Fibroblast of the aortic adventitia (primary cell): ENCODE measurements at places on chromosomes 16 and 17.

GRCh38 chr17:71071837-71072236 lies 902.5 kb downstream of the KCNJ2 start:
- DNase-seq, result peak; percentile 91

GRCh38 chr17:35932586-35932985 lies 2.0 kb upstream of the RDM1 start:
- DNase-seq, result peak; percentile 57

GRCh38 chr17:17146786-17147406 lies 59.2 kb downstream of the PLD6 start:
- DNase-seq, result no peak

DNA sequence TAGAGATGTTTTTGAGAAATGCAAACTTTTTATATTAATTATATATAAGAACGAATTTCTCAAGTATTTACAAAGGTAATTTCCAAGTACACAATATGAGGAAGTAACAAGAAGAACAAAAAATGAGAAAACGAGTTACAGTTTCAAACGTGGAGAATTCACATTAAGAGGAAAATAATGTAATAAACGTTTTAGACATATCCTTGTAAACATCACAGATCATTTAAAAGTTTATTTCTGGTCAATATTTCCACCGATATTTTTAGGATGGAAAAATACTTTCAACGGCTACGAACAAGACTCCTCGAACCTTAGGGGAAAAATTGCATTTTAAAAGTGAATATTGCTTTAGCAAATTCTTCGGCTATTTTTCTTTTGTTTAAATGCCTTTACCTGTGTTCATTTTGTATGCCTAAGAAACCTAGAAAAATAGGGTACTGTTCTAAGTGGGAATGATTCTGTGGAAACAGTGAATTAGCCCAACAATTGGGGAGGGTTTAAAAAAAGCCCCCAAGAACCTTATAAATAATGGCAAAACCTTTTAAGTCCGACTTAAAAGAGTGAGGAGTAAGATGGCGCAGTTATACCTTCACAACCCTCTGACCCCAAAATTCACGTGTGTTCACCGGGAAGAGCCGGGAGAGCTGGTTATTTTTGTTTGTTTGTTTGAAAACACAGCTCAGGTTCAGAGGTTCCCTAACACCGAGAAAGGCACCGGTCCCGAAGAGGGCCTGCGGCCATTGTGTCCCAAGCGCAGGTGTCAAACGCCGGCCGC lies 3.3 kb downstream of the HNF1B start:
- peak; percentile 20 for DNase-seq

GRCh38 chr16:89582614-89583196 lies 7.1 kb downstream of the CPNE7 start:
- no peak for DNase-seq

DNA sequence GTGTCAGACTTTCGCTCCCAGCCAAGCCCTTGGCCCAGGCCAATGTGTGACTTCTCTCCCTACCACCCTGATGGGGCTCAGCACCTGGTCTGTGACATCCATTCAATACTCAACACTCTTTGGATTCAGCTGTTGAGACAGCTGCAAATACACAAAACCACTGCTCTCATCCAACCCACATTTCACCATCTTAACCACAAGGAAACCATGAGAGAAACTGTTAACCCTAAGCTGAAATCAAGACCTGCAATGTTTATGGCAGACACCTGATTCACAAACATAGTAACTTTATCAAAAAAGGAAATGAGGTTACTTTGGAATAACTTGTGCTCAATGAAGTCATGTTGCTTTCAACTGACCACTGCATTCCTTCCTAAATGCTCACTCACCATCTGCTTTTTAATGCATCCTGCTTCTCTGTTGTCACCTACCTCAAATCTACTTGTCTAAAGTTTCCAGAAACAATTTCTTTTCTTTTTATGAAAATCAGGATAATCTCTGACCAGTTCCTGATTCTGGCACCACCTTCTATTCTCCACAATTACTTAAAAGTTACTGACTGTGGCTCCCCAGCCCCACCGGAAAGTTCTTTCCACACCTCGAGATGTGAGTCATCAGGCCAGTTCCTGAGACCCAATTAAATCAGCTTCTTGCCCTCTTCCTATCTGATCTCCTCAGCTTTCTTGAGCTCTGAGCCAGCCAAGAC lies 88.2 kb downstream of the NOG start:
- DNase-seq, result peak; percentile 61

GRCh38 chr16:24499193-24499814 lies 40.1 kb upstream of the RBBP6 start:
- DNase-seq, result peak; percentile 24

DNA sequence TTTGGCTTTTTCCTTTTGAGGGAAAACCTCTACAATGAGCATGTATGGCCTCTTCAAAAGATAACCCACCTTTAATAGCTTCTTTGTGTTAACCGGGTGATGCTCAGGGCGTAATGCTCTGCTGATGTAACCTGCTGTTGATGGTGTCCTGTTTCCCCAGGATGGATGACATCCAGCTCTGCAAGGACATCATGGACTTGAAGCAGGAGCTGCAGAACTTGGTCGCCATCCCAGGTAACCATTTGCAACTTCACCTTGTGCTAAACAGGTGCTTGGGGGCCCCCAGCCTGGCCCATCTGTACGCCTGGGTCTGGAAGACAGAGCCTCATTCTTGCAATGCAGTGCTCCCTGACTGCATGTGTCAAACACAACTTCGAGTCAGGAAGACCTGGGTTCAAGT lies 75.1 kb downstream of the MARF1 start:
- DNase-seq, result no peak

- peak; percentile 49 for DNase-seq
These were observed 30.7 kb downstream of the CCR7 start for GRCh38 chr17:40534371-40535189.

GRCh38 chr16:72429671-72430081 lies 257.7 kb upstream of the PMFBP1 start:
- no peak for DNase-seq

DNA sequence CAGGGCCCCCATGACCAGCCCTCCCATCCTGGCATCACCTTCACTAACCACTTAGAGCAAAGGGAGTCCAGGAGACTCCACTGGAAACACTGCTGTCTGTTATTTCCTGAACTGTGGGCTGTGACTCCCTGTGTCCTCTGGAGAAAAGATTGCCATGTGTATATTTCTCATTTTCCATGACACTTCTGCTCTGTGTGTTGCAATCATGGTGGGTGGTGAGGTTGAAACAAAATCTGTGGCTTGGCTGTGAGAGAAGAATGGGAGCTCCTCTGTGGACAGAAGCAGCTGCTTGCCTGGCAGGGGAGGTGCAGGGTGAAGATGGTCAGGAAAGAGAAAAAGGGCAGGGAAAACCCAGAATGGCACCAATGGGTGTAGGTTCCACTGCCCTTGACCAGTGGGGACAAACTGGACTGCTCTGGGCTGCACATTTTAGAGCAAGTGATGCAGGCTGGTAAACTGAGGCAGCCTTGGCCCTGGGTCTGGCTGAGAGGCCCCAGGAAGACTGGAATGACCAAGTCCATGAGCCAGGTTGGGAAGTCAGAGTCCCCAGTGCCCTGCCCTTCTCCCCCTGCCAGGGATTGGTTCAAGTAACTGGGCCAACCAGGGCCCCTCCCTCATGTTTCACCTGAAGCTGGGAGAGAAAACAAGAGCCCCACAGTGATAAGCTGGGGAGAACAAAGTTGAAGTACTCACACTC lies 314.3 kb downstream of the C16orf95 start:
- DNase-seq, result peak; percentile 61

GRCh38 chr17:82848022-82848592 lies 8.3 kb upstream of the ZNF750 start:
- DNase-seq, result peak; percentile 24

DNA sequence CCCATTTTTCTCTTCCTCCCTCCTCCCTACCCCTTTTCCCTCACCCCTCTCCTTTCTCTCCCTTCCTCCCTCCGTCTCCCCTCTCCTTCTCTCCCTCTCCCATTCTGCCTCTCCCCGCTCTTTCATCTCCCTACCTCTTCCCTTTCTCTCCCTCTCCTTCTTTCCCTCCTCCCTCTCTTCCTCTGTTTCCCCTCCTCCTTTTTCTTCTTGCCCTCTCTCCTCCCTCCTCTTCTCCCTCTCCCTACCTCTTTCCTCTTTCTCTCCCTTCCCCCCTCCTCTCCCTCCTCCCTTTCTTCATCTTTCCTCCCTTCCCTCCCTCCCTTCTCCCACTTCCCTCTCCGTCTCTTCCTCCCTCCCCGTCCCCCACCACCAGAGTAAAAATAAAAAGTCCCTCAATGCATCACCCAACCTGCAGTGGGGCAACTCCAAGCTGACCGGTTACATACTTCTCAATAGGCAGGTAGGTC lies 10.4 kb downstream of the CHD9NB start:
- no peak for DNase-seq

GRCh38 chr17:74805591-74805991 lies 29.4 kb upstream of the NAT9 start:
- no peak for DNase-seq

- DNase-seq, result no peak
These were observed 39.3 kb upstream of the TOB1 start for GRCh38 chr17:50905460-50905803.

DNA sequence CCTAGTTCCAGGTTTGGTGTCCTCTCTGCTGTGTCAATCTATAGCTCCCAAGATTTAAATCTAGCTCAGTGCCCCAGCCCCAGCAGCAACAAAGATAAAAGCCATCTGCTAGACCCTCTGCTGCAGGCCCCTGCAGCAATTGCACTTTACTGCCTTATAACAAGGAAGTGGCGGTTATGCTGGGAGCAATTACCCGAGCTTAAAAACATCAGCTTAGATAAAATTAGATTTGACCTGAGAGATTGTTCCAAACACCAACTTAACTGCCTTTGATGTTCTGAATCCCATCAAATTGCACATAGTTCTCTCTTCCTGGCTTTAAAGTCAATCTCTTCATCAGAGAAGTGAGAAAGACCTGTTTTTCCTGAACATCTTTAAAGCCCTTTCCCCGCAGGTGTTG lies 62.4 kb upstream of the SHISA6 start:
- DNase-seq, result no peak

DNA sequence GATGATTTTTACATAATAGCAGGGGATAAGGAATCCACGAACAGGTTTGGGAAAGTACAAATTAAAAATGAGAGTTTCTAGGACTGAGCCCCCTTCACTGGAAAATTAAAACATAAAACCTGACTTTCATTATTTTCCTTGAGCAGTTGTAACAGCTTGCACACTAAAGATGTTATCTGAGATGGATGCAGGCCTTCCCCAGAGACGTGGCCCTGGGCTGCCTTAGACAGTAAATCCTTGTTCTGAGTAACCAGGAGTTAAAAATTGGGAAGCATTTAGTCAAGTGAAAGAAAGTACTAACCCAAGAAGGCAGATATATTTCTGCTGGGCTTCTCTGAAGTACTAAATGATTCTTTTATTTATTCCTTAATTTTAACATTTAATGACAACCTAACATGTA lies 432.2 kb upstream of the KIF2B start:
- DNase-seq, result no peak

DNA sequence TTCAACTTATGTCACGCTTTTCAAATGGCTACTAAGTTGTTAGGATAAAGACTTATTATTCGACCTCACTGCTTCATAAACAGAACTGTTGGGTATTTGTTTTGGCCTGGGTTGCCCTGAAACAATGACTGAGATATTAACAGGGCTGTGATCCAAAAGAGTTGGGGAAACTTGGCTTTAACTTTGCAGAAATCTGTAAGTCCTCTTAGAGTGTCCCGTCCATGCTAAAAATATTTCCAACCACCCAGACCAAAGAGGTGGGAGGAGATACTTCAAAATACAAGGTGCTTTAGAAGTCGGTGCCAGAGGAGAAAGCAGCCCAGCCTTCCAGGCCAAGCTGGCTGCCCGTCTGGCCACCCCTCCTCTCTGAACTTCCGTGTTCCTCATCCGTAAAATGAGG lies 16.1 kb upstream of the SPATA32 start:
- DNase-seq, result peak; percentile 95

DNA sequence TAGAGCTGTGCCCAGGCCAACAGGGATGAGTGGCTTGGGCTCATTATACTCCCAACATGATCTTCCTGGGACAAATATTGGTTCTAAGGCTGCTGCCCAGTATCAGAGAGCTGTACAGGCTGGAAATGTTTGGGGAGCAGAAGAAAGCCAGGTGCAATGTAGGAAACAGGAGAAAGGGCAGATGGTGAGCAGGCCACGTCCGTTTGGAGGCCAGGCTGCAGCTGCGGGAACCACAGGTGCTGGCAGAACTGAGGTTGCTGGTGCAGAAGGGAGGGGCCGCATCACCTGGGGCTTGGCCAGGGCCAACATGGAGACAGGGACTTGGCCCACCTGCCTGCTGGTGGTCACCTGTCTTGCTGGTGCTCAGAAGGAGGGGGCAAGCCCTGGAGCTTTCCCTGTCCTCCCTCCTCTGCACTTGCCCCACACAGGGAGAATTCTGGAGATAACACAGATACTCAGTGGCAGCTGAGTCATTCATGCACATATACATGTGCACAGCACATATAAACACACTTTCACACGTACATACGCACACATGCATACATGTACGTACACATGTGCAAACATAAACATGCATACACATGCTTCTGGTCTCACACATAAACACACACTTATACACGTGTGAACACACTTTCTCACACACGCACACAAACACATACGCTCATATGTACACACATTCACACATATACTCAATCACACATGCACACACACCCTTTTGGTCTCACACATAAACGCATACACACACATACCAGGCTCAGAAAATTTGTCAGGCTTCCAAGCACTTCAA lies 67.7 kb downstream of the WSCD1 start:
- DNase-seq, result no peak

- DNase-seq, result no peak
These were observed 7.1 kb downstream of the RAP1GAP2 start for GRCh38 chr17:2803386-2803785.

DNA sequence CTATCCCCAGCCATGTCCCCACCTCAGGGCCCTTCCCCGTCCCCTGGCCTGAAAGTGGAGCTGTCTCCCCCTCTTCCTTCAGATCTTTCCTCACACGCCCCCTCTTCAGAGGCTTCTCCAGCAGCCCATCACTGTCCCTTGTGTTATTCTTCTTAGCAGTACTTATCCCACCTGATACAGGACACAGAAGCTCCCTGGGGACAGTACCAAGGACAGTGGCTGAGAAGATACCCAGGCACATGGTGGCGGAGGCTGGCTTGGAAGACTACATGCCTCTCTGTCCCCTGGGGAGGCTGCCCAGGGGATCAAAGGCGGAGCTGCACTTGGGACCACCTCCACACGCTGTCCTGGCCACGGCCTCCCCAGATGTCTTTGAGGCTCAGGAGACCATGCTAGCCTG lies 23.9 kb downstream of the HSD11B2 start:
- no peak for DNase-seq

DNA sequence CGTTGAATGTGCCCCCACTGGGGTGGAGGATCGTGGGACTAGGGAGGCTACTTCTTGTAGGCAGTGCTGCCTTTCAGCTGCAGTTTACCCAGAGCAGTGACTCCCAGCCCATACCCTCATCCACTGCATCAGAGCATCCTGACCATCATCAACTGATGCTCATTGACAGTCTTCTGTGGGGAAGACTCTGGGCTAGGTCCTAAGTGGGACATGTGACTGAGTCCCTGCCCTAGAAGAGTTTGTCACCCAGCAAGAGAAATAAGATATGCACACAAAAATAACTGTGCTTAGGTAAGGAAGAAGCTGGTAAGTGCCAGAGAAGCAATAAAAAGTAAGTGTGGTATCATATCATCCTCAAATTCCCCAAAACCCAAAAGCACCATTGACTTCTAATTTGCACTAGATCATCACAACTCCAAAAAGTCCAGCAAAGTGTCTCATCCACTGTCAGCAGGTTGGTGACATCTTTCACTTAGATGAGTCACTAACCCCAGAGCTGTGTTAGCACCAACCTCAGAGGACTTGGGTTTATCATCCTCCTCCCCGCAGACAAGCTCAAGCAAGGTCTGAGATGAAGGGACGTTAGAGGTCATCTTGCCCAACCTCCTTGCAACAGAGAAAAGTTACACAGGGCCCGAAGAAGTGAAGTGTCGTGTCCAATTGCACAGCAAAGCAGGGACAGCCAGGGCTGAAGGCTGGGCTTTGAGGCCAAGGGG lies 99.0 kb downstream of the CCDC182 start:
- no peak for DNase-seq
